Urinary bladder (tissue), 4 donors: ENCODE measurements at places on chromosomes 7 and 10. TPM values are rescaled to one million over a fixed set of nuclear protein-coding genes. Genes with fewer than 3 reads are reported as not detected.

Gene FOXI2
- not detected for total RNA-seq

- no peak for DNase-seq
Observed at GRCh38 chr7:155825336-155825735, 13.1 kb upstream of the SHH start.

- DNase-seq, result no peak
Observed at GRCh38 chr10:49393757-49394156, 2.1 kb downstream of the DRGX start.

GRCh38 chr10:48545462-48546145, 59.3 kb downstream of the ARHGAP22 start:
- no peak for DNase-seq

- no peak for DNase-seq
Observed at GRCh38 chr7:55348502-55348901, 16.6 kb upstream of the LANCL2 start.

Gene GTF2IRD2
- 41.9 TPM for total RNA-seq

Gene SAP25
- not detected for total RNA-seq

DNA sequence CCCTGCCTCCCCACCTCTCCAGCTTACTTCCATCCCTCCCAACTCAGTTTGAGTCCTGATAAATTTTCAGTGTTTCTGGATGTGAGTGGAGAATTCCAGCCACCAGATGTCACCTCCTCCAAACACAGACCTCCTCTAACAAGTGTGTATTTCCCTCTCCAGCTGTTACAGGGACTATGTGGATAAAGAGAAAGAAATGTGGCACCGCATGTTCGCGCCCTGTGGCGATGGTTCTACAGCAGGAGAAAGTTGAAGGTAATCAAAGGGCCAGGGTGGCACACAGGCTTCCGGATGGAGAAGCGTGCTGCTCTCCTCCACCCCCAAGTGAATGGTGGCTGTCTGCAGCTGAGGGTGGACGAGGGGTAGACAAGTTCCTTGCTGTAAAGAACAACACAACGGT, 14.7 kb downstream of the FKBP6 start:
- DNase-seq, result peak; percentile 26

Gene CALHM1
- total RNA-seq, result not detected

Gene PRLHR
- total RNA-seq, result 0.48 TPM
